SJCRH30 (cell line): ENCODE measurements at places on chromosomes 2 and 18. TPM values are rescaled to one million over a fixed set of nuclear protein-coding genes. Genes with fewer than 3 reads are reported as not detected.
A peak's percentile ranks its signal among the peaks of the same experiment; 100 is the strongest.

The IL36RN gene
- total RNA-seq = not detected in 2 replicates

The ANKRD30BL gene
- not detected in 2 replicates for total RNA-seq

The IER3IP1 gene
- total RNA-seq = 26.3 and 26.4 TPM in 2 replicates

The TCF23 gene
- total RNA-seq = not detected in 2 replicates

The APOB gene
- 0.05 and 0.08 TPM in 2 replicates for total RNA-seq

The SYT4 gene
- not detected in 2 replicates for total RNA-seq

The SLC9A4 gene
- 0.04 TPM in 1 of 2 replicates, not detected in the other for total RNA-seq

DNA sequence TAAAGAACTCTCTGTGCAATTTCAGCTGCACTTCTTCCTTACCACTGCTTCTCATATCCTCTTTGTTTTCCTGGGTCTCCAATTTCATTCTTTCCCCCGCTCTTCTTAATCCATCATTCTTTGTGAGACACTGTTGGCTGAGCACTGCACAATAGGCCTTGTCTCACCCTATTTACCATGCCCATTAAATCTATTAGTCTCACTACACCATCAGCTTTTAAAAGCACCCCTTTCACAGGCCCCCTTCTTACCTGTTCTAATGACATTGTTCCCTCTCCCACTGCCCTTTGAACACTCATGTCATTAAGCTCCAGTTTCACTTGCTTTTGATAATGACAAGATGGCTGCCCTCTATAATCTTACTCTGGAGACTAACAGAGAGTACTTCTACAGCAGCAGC, 404.1 kb upstream of the ACVR2A start:
- H3K27ac ChIP-seq = peak overlapping the region; percentile 73
- no peaks in the 10 kb centered on the region for H3K27me3 ChIP-seq
- no peak overlapping the region for H3K4me3 ChIP-seq
- no peak for DNase-seq

- H3K4me3 ChIP-seq = no peak overlapping the region
- H3K27me3 ChIP-seq = no peaks in the 10 kb centered on the region
- no peak for DNase-seq
- no peaks in the 10 kb centered on the region for H3K36me3 ChIP-seq
Measured at GRCh38 chr2:112345030-112346027, 69.9 kb downstream of the ZC3H6 start.

DNA sequence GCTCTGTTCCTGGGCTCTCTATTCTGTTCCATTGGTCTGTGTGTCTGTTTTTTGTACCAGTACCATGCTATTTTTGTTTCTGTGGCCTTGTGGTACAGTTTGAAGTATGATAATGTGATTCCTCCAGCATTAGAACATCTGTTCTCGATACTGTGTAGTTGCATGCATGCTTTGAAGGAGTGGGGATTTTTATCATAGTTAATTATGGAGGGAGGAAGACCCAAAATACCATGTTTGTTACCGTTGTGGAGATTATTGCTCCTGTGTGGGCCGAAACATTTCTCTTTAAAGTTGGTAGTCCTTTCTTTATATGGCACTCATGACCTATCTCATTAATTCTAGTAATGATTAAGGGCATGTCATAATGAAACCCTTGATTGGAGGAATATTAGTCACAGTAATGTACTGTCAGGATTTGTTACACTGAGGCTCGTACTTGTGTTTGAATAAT, 87.6 kb downstream of the TTC27 start:
- no peaks in the 10 kb centered on the region for H3K36me3 ChIP-seq
- no peak for DNase-seq
- no peak overlapping the region for H3K4me3 ChIP-seq

DNA sequence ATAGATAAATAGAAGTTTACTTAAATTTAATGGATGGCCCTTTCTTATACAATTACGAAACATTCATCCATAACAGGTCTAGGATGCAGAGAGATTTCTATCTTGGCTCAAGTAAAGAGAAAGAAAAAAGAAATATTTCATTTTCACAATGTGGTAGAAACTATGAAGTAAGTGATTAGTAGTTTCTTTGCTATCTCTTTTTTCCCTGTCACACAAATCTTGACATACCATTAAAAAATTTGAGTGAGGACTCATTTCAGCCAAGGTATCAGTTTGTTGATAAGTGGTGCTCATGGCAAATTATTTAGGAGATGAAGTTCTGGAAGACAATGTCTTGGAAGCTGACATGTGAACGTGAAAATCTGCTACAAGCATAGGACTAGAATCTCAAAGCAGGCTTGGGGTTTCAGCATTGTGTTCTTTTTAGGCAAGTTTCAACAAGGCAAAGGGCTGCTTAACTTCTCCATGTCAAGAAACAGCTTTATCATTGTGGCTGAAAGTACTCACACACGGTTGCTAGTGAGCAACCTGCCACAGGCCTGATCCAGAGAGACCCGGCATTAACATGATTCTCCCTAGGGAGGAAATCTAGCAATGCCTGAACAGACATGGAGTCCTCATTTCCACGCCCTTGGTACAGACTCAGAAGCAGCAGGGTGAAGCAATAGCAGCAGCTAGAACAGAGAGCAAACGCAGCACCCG, 414.6 kb downstream of the DLGAP1 start:
- no peaks in the 10 kb centered on the region for H3K4me1 ChIP-seq
- H3K27ac ChIP-seq = no peak overlapping the region
- H3K27me3 ChIP-seq = no peaks in the 10 kb centered on the region
- no peak overlapping the region for H3K4me3 ChIP-seq
- no peaks in the 10 kb centered on the region for H3K36me3 ChIP-seq

DNA sequence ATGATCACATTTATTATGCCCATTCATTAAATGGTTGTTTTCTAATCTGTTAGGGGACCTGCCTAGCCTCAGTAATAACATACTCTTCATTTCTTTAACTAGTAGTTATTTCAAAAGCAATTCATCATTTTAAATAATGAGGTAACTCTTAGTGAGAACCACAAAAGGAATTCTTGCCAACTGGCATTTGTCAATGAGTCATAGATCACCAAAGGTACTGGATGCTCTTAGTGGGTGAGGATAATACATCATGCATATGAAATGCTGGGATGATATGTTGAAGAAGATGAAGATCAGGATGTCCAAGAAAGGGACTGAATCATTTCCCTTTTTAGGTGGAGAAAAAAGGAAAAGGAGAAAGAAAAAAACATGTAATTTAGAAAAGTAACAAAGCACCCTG, 826.2 kb upstream of the DDX18 start:
- H3K4me1 ChIP-seq = no peaks in the 10 kb centered on the region
- DNase-seq = no peak
- no peak overlapping the region for H3K4me3 ChIP-seq
- H3K36me3 ChIP-seq = no peaks in the 10 kb centered on the region
- H3K27ac ChIP-seq = no peak overlapping the region
- H3K27me3 ChIP-seq = no peaks in the 10 kb centered on the region; the same call in 1 of the 2 replicates

DNA sequence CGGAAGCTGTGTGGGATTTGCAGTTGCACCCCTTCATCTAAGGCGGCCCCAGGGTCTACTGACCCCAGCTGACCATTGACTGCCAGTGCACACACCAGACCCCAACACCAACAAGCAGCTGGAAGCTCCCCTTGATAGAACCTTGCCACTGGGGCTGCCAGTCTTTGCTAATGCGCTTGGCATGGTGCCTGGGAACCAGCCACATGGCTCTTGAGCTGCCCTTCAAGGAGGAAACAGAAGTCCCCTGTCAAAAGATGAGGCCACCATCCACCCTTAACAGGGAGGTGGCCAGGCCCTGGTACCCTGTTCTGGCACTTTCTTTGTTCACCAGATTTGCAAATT, 8.6 kb downstream of the ALPI start:
- no peak overlapping the region for H3K4me3 ChIP-seq
- H3K36me3 ChIP-seq = no peaks in the 10 kb centered on the region
- no peak for DNase-seq
- H3K27me3 ChIP-seq = no peaks in the 10 kb centered on the region

DNA sequence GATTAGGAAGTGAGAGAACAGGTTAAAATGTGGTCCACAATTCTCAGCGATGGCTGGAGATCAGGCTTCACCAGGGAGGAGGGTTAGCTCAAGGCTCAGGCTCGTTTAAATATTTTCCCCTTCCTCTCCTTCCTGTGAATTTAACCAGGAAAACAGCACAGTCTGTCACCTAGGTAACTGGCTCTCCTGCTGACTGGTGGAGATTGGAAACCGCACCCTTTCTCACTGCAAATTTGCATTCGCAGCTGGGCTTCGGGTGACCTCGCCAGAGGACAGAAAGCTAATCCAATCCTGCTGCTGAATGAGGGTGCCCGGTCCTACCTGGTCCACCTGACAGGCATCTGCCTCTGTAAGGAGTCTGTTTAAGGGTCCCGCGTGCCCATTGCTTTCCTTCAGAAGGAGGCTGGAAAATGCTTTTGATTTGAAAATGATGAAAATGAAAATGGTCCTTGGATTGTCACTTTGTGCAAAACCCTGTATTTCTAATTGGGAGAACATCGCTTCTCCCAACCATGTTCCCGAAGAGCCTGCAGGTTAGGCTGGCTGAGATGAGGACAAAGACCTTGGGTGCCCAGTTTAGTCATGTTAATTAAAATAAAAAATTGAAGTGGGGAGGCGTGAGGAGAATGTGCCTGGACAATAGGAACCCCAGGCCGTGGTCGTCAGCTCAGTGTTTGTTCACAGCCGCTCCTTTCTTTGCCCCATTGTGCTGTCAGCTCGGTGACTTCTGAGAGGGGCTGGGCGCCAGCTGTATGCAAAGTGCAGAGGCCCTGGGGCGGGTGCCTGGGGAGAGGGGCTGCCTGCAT, 43.4 kb upstream of the MTCL1 start:
- no peak overlapping the region for H3K4me3 ChIP-seq
- H3K27ac ChIP-seq = no peak overlapping the region
- no peaks in the 10 kb centered on the region for H3K36me3 ChIP-seq
- no peaks in the 10 kb centered on the region for H3K27me3 ChIP-seq
- no peaks in the 10 kb centered on the region for H3K4me1 ChIP-seq

- peak; percentile 75 for DNase-seq
- H3K27me3 ChIP-seq = no peaks in the 10 kb centered on the region
- H3K4me3 ChIP-seq = no peak overlapping the region
- H3K36me3 ChIP-seq = no peaks in the 10 kb centered on the region
Measured at GRCh38 chr18:48446582-48447225, 37.5 kb upstream of the ZBTB7C start.
